ENCODE measurements at places on chromosomes 6 and 20. TPM values are rescaled to one million over a fixed set of nuclear protein-coding genes. Genes with fewer than 3 reads are reported as not detected.
A peak's percentile ranks its signal among the peaks of the same experiment; 100 is the strongest.

LSM2 gene
- polyA plus RNA-seq: 51.7 TPM

BFSP1 gene
- polyA plus RNA-seq: 2.4 TPM

PSORS1C1 gene
- 0.85 TPM for polyA plus RNA-seq

HCRTR2 gene
- polyA plus RNA-seq: not detected

HUS1B gene
- not detected for polyA plus RNA-seq

RFX6 gene
- polyA plus RNA-seq: not detected

DSP gene
- polyA plus RNA-seq: 5.7 TPM

DDX43 gene
- polyA plus RNA-seq: 1.2 TPM

DNA sequence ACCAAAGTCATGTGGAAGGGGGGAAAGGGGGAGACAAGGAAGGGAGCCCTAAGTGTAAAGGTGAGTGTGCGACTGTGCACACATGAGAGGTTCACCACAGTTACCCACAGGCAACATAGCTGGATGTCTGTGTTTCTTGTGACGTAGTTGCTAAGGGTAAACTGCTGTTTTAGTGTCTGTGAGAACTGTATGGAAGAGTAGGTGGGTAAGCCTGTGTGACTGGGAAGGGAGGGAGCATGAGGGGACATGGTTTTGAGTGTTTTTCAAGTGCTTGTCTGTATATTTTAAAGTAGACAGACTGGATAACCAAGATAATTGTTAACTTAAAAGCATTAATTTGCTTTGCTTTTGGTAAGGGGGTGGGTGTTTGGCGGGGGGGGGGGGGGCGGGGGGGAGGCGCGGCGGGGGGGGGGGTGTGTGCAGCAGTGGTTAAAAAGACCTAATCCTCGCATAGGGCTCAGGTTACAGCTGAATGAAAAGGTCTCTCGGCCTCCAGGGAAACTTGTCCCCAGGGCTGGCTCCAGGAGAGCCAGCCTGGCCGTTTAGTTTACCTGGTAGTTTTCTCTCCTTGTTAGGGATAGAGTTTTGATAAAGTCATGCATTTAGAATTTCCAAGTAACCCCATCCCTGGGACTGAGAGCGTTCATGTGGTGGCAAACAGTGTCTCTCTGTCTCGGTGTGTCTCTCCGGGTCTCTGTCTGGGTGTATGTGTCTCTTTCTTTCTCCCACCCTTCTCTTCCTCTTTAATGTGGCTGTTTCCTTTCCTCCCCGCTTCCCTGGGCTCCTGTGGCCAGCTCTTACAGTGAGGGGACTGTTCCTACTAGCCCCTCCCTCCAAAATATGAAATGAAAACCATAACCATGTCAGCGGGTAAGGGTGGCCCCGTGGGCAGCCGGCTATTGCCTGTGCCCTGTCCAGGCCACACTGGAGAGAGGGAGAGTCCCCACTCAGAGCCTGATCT is 3.4 kb downstream of the SCUBE3 start:
- no peak for DNase-seq

DNA sequence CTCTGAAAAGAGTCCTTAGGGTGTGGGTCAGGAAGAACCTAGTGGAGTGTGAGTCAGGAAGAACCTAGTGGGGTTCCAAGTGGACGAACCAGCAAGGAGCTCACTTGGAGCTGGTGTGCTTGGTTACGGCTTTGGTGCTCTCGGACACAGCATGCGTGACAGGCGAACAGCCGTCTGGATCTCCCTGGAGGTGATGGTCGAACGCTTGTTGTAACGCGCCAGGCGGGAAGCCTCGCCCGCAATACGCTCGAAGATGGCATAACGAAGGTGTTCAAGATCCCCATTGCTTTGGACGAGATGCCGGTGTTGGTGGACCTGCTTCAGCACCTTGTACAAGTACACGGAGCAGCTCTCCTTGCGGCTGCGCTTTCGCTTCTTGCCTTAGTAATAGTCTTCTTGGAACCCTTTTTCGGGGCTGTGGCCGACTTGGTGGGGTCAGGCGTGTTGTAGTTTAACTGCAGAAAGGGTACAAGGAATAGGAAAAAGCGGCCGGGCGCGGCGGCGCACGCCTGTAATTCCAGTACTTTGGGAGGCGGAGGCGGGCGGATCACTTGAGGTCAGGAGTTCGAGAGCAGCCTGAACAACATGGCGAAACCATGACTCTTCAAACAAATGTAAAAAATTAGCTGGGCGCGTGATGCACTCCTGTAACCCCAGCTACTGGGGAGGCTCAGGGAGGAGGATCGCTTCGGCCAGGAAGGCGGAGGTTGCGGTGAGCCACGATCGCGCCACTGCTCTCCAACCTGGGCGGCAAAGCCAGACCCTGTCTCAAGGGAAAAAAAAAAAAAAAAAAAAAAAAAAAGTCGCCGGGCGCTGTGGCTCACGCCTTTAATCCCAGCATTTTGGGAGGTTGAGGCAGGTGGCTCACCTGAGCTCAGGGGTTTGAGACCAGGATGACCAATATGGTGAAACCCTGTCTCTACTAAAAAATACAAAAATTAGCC is 48.0 kb downstream of the OR2B2 start:
- peak; percentile 29 for DNase-seq

DNA sequence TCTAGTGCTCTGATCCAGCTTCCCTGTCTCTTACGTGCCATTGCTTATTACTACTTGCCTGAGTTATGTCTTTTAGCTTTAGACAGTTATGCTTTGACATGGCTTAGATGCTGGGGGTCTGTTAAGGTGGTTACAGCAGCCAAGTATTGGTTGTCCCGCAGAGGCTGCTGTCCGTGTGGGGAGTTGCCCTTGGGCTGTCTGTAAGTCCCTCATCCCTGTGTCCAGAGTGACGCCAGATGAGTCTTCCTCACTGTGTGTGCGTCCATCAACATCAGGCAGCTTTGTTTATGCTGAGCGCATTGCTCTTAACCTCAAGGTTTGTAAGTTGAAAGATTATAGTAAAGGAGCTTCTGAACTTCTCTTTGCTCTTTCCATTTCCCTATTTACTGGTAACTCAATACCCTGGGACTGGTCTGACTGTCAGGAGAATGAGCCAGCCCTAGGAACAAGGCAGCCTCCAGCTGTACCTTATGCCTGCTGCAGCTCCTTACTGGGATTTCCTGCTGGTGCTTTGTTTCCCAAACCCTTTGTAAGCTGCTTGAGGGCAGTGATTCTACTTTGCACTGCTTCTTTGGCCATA is 7.2 kb downstream of the FAM120B start:
- DNase-seq: no peak

DNA sequence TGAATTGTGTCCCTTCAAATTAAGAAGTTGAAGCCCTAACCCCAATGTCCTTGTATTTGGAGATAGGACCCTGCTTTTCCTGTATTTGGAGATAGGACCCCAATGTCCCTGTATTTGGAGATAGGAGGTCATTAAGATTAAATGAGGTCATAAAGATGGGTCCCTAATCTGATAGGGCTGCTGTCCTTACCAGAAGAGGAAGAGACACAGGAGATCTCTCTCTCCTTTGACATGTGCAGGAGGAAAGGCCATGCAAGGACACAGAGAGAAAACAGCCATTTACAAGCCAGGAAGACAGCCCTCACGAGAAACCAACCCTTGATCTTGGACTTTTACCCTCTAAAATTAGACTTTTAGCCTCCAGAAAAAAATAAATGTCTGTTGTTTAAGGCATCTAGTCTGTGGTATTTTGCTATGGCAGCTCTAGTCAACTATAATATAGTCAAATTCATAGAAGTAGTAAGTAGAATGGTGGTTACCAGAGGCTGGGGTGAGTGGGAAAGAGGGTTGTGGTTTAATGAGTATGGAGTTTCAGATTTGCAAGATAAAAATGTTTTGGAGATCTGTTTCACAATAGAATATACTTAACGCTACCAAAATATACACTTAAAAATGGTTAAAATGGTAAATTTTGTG is 59.3 kb downstream of the UBE3D start:
- no peak for DNase-seq

GRCh38 chr6:167094436-167094819 is 28.5 kb upstream of the CCR6 start:
- no peak for DNase-seq

GRCh38 chr6:99458319-99458718 is 33.2 kb upstream of the PNISR start:
- DNase-seq: peak; percentile 1

DNA sequence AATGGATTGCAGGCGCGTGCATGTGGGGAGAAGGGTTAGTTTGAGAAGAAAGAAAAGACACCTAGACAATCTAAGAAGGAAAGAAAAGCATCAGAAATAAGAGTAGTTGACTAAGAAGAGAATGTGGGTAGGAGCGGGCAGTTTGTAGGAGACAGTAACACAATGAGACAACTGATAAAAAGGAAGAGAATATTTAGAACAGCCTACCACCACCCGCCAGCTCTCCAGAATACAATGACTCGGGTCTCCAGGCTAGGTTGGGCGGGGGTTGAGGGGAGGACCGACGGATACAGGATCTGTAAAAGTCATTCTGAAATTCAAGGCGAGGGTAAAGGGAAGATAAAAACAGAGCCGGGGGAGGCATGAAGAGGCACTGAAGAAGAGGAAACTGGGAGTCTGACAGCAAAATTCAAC is 712 bp downstream of the ABHD16A start:
- no peak for DNase-seq
